ENCODE measurements at places on chromosomes 1 and 21.
A peak's percentile ranks its signal among the peaks of the same experiment; 100 is the strongest.

GRCh38 chr1:198423673-198424072 is 116.8 kb downstream of the ATP6V1G3 start:
- no peak for DNase-seq

DNA sequence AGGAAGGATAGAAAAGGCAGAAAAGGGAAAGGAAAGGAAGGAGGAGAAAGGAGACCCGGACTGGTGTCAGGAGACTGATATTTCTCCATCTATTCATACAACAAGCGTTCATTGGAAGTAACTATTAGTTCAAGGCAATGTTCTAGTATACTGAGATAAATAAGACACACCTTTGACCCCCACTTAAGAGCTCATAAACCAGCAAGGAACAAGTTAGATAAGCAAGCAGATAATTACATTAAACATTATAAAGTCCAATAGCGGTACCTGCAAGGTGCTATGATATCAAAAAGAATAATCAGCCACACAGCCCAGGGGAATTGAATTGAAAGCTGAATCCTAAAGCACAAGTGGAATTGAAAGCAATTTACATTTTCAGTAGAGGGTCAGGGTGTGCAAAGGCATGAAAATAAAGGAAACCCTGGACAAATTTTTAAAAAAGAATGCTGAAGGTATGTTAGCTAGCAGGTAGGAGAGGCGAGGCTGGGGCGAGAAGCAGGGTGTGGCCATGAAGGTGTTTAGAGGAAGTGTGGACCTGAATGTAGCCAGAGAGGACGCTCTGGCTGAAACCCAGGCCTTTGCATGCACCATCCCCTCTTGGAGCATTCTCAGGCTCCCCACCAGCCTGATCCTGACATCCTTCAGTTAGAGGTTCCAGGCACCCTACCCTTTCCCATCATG is 200.0 kb downstream of the SETD4 start:
- DNase-seq = no peak

DNA sequence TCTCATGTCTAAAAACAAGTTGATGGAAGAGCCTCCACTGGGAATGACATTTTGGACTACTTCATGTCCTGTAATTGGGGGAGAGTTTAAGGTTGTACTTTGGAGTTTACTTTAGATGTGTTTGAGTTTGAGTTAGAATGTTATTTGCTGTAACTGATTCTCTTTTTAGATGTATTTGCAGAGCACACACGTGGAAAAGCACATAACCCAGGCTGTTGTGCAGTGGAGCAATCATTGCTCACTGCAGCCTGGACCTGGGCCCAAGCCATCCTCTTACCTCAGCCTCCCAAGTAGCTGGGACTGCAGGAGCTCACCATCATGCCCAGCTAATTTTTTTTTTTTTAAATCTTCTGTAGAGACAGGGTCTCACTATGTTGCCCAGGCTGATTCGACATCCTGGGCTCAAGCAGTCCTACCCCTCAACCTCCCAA is 36.7 kb upstream of the SH3D21 start:
- DNase-seq = no peak

DNA sequence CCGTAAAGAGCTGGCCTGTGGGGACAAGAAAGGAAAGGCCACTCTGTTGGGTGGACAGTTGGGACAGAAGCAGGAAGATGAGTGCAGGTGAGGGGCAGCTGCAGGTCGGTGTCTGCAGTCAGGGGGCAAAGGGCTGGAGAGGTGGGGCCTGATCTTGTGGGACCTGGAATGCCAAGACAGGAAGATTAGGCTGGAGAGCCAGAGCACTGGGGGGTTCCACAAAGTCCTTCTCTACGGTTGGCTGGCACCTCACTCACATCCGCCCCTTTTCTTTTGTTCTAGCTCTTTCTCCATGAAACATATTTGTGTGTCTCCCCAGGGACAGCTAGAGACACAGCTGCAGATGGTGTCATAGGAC is 404.1 kb downstream of the PTPRU start:
- DNase-seq = no peak

- no peak for DNase-seq
These were observed 714 bp downstream of the DFFA start for GRCh38 chr1:10471411-10472219.

DNA sequence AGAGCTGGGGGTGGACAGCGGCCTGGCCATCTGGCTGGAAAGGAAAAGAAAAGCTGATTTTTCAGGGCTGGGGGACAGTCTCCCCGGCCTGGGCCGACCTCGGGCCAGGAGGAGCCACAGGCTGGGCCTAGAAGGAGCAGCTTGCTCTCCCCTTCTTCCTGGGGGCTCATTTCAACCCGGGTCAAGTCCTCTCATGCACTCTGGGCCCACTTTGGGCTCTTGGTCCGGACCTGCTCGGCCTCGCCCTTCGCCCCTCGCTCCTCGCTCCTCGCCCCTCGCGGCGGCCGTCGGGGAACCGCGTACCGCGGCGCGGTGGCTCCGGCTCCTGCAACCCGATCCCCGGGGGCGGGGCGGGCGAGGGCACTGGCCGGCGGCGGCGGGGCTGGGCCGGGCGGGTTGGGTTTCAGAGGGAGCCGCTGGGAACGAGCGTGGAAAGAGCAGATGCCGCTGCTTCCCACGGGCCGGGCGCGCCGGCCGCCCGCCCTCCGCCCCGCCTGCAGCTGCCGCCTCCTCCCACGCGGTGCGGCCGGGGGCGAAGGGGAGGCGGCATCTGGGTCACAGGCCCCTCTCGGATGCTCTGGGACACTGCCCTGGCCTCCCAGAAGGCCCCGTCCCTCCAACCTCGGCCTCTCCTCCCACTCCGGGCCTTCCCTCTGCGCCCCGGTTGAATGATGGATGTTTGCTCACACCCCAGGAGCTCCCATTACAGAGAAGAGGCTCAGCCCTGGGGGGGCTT is 6.6 kb downstream of the HEYL start:
- no peak for DNase-seq

GRCh38 chr21:44253832-44254710 is 7.6 kb downstream of the DNMT3L start:
- no peak for DNase-seq

DNA sequence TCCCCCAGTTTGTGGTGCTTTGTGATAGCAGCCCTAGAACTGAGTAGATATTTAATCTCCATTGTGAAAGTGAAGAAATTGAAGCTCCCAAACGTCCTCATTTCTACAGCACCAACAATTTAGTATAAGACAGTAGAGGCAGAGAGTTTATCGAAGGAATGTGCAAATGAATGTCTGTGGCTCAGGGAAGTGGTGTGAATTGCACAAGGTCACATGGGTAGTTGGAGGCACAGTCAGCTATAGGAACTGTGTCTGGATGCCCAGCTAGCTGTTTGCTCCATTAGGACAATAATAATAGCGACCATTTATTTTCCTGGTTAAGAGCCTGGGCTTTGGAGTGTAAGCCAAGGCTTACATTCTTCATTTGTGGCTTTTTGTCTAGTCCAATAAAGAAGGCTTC is 144.4 kb upstream of the USP24 start:
- no peak for DNase-seq

GRCh38 chr1:201420608-201421002 is 925 bp downstream of the TNNI1 start:
- no peak for DNase-seq

- no peak for DNase-seq
These were observed 250.3 kb downstream of the SDCCAG8 start for GRCh38 chr1:243505986-243506689.

DNA sequence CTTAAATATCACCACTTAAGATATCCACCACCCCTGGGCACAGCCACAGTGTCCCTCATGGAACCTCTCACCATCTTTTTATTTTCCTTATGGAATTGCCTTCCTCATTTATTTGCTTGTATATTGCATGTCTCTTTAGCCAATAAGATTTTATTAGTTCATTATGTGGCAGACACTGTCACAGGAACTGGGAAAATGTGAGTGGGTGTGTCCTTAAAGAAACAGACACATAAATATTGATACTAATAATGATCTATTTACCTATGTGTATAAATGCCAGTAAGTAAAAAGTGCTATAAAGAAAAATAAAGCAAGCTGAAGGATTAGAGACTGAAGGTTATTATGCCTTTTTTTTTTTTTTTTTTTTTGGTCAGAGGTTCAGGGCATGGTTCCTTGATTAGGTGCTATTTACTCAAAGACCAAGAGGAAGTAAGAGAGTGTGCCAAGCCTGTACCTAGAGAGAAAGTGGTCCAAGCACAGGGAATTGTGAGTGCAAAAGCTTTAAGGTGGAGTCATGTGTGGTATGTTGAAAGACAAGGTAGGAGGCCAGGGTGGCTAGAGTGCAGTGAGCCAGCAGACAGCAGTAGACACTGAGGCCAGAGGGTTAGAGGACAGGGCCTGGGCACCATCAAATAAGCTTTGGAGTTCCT is 589.0 kb downstream of the USP25 start:
- no peak for DNase-seq

GRCh38 chr1:200380589-200381021 is 29.2 kb downstream of the ZNF281 start:
- no peak for DNase-seq

DNA sequence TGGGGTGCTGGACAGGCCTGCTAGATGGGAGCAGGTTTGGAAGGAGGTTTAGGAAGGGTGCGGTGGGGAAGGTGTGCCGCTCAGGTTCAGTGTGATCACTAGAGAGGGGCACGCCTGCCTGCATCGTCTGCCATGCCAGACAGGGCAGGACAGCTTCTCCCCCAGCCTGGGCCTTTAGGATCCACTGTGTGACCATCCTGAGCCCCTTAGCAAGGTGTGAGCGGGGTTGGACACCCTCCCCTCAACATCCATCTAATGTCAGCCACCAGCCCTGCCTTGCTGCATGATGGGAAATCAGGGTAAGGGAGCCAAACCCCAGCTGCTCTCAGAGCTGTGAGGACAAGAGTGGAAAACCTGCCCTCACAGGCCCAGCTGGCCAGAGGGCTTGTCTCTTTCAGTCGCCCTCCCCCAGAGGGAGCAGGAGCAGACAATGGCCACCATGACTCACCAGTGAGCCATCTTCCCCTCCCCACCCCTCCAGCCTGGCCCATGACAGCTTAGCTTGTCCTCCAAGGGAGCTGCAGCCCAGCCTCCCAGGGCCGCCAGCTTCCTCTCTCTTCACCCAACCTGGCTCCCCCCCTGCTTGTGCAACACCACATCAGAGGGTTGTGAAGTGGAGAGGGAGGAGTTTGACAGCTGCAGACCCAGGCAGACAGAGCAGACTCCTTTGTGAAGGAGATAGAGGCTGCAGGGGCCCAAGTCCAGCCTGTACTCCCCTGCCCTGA is 37.0 kb downstream of the NUAK2 start:
- DNase-seq = peak; percentile 76

- no peak for DNase-seq
These were observed 161.0 kb downstream of the PLXNA2 start for GRCh38 chr1:208083016-208083714.

GRCh38 chr1:3271866-3272265 is 182.6 kb upstream of the ARHGEF16 start:
- DNase-seq = no peak

DNA sequence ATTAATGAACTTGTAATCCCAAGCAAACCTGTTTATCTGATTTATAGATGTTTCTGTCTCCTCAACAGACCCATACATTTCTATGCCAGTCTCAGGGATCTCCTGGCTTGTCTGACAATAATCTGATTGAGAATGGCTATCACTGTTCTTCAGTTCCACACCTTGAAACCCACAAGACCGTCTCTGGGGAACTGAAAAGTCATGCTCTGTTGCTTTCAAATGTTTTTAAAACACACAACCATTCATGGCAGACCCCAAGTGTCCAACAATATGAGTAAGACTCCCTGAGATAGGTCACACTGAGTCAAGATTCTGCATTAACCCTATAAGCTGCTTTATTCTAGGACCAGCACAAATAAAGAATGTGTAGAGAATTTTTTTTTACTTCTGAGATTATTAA is 611.2 kb upstream of the PLXNA2 start:
- DNase-seq = no peak

- no peak for DNase-seq
These were observed 17.7 kb downstream of the FAAH start for GRCh38 chr1:46411601-46412341.
